Lower leg skin (tissue), 4 donors: ENCODE measurements at places on chromosomes 13 and 19. TPM values are rescaled to one million over a fixed set of nuclear protein-coding genes. Genes with fewer than 3 reads are reported as not detected.

DNA sequence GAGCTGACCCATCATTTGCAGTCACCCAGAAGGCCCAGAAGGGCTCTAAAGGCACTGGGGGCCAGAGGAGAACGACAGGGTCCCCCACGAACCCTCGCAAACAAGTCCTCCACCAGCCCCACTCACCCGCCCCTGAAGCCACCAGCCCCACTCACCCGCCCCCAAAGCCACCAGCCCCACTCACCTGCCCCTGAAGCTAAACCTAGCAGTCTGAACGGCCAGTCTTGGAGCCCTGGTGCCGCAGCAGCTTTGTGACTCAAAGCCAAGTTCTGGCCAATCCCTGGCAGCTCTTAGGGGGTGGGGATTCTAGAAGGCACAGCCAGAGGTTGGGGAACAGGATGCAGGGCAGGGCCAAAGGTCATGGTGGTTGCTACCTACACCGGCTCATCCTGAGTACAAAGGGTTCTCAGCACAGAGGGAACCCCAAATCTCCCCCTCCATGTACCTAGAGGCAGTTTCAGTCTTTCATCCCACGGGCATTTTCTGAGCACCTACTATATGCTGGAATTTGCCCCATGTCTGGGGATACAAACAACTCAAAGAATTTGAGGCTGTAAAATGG, at the start of gene IQCN:
TSS of gene IQCN (minus strand) at position 234 of the 562 bp plus-strand sequence. CDS start 4,974 bp downstream, outside the sequence.
- DNase-seq = no peak

- no peak for DNase-seq
Measured at GRCh38 chr19:46927893-46928292, 67.1 kb downstream of the ARHGAP35 start.

DNA sequence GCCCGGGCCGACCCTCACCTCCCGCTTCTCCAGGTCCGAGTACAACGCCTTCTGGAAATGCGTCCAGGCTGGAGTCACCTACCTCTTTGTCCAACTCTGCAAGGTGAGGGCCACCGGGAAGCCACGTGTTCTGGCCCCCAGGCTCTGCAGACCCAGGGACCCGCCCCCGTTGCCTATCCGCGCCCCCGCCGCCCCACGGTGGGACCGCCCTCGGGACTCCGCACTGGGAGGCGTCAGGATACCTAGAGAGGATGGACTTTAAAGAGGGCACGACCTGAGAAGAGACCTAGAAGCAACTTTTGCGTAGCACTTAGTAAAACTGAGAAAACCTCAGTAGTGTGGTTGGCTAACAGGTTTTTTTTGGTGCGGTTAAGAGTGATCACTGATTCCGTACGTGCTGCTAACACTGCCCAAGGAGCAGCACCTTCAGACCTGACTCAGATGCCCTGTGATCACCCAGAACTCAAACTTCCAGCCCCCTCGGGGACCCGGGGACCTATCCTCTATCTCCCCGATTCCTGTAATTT, 492 bp downstream of the TMEM147 start:
- no peak for DNase-seq

- peak; percentile 86 for DNase-seq
Measured at GRCh38 chr13:80337288-80338081, 3.4 kb downstream of the SPRY2 start.

DNA sequence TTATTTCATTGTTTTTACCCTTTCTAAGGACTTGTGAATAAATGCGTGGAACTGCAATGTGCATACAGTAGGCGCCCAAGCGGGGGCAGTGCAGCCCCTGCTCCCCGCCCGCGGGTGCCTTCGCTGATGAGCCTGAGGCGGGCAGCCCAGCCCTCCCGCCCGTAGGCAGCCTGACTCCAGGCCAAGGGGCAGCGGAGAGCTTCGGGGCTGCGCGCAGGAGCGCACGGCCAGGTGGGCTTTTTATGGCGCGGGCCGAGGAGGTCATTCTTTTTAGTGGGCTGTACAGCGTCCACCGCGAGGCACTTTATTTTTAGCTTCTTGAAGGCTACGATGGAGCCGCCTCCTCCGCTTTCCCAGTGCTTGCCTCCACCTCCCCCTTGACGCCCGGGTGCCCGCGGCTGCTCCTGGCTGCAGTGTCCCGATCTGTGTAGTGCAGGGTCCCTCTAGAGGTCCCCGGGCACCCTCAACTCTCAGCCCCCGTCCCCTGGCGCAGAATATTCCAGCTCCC, 60.5 kb downstream of the CCNE1 start:
- DNase-seq = no peak

GRCh38 chr19:5308451-5309437, 31.9 kb downstream of the PTPRS start:
- no peak for DNase-seq

DNA sequence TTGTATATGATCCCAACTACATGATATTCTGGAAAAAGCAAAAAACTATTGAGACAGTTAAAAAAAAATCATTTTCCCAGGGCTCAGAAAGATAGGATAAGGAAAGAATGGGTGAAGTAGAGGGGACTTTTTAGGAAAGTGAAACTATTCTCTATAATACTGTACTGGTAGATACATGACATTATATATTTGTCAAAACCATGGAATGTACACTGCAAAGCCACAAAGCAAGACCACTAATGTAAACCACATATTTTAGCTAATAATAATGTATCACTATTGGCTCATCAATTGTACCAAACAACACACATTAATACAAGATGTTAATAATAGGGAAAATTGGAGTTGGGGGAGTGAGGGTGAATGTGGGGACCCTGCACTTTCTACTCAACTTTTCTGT, 182.6 kb downstream of the EFNB2 start:
- no peak for DNase-seq

- DNase-seq = no peak
Measured at GRCh38 chr13:84607261-84608013, 725.2 kb upstream of the SLITRK1 start.

DNA sequence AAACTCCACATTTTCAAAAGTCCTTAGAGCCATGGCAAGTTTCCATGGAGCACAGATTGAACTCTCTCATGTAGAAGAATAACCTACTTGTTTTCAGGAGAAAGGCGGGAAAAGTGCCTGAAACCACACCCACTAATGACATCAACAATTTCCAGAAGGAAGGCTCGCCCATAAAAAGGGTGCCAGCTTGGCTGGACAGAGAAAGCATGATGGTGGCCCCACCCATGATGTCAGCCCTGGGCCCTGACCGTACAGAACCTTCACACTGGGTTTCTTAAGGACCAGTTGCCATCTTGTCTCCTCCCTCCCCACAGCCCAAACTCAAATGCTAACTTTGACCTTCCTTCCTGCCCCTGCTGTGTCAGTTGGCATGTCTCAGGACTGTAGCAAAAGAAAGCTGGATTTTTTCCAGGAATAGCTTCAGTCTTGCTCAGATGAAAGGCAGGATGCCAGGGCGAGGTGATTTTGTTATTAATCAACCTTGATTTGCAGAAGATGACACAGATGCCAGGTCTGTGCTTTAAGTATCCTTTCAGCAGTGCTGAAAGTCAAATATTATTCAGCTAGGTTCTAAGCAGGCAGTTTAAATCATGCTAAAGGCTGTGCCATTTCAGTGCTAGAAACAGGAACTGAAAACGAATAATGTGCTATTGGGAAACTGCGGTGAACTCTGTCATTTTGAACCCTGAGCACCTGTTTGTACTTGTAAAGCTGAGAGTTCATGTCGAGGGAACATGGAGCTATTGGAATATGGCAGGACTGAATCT, 89.5 kb upstream of the RFC3 start:
- DNase-seq = no peak

- DNase-seq = no peak
Measured at GRCh38 chr19:42474743-42475142, 32.0 kb upstream of the CXCL17 start.

Gene TNNT1
- 56.1 TPM for total RNA-seq

Gene RXFP2
- total RNA-seq = not detected

Gene FUT2
- 10.7 TPM for total RNA-seq

Gene UQCRFS1
- total RNA-seq = 28.4 TPM

Gene ZNF284
- 3.4 TPM for total RNA-seq
